ENCODE measurements at places on chromosomes 5 and 9. TPM values are rescaled to one million over a fixed set of nuclear protein-coding genes. Genes with fewer than 3 reads are reported as not detected.

Gene PCDHB12
- 2.4 TPM for total RNA-seq

DNA sequence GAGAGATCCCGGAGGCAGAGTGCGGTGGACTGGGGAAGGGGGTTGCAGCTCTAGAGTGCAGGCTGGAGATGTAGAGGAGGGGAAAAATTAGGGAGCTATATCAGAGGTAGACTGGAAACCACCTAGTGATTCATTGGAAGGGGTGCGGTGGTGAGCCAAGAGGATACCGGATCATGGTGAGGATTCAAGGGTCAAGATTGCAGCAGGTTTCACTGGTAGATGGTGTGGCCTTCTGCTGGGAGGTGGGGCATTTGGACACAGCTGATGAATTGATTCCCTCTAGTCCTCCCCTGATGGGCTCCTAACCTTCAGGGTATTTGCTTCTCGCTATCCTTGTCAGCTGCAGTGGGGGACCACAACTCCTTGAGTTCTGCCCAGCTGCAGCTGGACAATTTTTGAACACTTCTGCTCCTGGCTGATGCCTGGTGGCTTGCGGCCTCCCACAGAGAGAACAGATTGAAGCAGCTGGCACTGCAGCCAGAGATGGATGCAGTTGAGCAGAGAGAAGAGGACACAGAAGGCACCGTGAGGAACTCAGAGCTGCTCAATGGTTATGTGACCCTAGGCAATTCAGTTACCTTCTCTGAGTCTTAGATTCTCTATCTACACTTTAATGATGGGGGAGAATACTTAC is 134.4 kb upstream of the ABCA1 start:
- DNase-seq: no peak

DNA sequence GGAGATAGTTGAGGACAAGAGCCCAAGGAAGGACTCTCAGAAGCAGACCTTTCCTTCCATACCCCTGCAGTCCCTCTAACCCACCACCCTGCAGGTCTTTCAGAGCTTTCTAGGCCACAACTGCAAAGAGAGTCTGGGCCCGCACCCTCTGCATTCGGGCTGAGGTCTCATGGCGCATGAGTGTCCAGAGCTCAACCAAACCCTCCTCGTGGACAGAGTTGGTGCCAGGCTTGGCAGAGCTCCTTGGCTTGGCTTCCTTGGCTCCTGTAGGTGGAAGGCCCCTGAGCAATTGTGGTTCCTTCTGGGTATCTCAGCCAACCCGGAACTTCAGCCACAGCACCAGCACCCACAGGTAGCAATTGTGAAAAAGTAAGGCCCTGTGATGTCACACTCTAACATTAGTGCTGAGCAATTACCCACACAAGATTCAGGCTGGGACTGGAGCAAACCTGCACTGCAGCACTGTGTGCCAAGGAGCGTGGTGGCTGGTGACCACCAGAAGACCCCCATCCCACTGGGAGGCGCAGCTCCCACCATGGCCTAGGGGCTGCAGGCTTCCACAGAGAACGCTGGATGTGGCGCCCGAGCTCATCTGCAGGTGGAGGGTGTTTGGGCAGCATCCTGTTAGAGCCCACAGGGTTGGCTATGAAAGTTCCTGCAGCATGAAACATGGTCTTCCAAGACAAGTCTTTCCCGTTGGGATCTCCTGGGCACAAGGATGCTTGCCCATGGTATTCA is 38.8 kb downstream of the FOXI1 start:
- no peak for DNase-seq

DNA sequence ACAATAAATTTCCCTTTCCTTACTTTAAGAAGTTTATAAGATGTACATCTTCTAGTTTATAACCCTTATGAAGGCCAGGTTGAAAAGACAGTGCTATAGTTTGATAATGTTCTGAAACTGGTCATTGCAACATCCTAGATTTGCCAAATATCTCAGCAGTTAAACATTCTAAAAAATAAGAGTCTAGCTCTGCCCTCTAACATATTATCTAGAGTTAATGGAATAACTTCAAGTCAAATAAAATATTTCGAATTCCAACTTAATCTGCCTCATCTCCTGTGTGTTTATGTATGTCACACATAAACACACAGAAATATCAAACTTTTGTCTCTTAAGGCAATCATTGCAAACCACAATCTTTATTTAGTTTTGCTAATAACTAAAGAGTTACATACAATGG is 796.6 kb downstream of the TLE1 start:
- DNase-seq: no peak

All from left cardiac atrium (tissue), 4 donors.